ENCODE measurements at places on chromosomes 16 and 17. TPM values are rescaled to one million over a fixed set of nuclear protein-coding genes. Genes with fewer than 3 reads are reported as not detected.

PRR35 gene
- total RNA-seq, result not detected

DNA sequence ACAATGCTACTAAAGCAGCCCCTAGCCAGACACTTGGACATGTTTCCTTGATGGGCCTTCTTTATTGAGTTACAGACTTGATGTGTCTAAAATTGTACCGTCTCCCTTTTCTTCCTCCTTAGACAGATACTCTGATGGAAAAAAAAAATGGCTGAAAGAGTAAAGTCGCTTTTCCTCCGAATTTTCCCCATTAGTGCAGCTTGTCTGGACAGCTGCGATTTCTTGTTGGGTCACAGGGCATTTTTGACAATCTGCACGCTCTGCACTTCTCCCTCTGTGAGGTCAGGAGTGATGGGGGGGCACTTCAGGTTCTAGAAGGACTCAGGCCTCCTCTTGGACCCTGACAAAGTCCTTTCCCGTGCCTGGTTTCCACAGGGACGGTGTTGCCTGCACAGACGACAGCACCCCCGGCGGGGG is 968 bp upstream of the PRKAR1A start:
- DNase-seq, result no peak
- H3K4me3 ChIP-seq, result peak overlapping the region; percentile 97
- H3K36me3 ChIP-seq, result peaks cover 12% of the 10 kb centered on the region
- H3K4me1 ChIP-seq, result peaks cover 13% of the 10 kb centered on the region

ANKRD13B gene
- 12.4 TPM for total RNA-seq

DNA sequence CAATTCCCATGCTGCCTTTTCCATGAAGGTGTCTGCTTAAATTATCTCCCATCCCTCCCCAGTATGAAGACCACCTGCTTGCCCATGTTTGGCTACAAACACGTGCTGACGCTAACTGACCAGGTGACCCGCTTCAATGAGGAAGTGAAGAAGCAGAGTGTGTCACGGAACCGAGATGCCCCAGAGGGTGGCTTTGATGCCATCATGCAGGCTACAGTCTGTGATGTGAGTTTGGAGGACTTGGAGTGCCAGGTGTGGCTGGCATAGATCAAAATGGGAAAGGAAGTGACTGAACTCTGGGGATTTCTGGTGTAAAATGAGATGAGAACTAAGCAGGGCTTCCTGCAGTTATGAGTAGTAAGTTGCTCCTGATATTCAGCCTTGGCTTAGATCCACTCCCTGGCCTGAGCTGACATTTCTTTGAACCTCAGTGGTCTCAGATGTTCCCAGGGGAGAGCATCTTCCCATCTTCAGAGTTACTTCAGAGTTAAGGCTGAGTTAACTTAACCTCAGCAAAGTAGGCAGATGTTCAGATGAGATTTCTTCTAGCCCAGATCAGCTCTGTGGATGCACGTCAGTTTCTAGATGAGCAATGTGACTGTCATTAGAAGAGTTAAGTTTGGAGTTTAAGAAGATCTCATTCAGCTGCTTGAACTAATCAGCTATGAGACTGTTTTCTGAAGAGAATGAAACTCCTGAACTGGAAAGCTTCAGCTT is 32.7 kb downstream of the ITGB3 start:
- no peak overlapping the region for H3K4me3 ChIP-seq
- H3K27me3 ChIP-seq, result no peaks in the 10 kb centered on the region
- no peaks in the 10 kb centered on the region for H3K36me3 ChIP-seq
- no peaks in the 10 kb centered on the region for H3K4me1 ChIP-seq
- no peak for DNase-seq
- no peak overlapping the region for H3K27ac ChIP-seq
